ENCODE measurements at places on chromosomes 6 and 20.

DNA sequence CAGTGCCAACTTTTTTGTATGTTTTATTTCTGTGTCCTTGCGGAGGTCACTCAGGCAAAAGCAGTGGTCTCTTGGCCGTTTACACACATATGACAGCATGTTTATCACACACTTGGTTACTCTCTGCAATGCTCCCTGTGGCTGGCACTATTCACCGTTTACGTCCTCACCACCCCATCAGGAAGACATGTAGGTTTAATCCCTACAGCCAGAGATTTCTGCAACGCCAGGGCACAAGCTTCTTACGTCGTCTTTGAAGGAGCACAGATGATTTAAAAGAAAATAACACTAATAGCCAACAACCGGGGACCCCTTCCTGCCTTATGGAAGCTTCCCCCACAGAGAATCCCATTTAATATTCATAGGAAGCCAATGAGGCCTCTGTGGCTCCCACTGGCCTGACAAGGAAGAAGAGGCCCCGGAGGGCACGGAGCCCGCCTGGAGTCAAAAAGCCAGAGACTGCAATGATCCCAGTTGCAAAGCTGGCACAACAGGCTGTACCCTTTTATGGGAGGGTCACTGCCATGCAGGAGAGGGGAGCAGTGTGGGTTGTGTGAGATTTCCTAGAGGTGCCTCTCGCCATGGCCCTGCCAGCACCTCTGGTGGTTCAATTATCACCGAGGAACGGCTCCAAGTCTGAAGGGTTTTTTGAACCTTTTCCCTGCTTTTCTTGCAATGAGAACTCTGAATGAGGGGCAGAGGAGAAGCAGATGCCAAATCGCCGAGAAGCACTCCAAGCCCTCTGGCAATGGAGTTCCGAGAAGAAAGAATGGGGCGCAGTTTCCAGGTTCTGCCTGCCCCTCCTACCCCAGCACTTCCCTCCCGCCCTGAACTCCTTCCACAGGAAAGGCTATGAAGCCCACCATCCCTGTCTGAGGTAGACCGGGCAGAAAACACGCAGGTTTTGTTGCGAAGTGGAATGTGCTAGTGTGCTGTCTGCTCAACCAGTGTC is 96.2 kb downstream of the THBS2 start:
- no peak for DNase-seq

- no peak for DNase-seq
Observed at GRCh38 chr20:61119794-61120410, 132.2 kb upstream of the CDH4 start.

- no peak for DNase-seq
Observed at GRCh38 chr6:13120483-13121482, 207.6 kb downstream of the TBC1D7 start.

GRCh38 chr6:44538131-44538806 is 150.8 kb downstream of the CDC5L start:
- no peak for DNase-seq

GRCh38 chr6:20608356-20608755 is 74.1 kb downstream of the CDKAL1 start:
- no peak for DNase-seq

- no peak for DNase-seq
Observed at GRCh38 chr6:140036196-140036595, 661.7 kb upstream of the CITED2 start.

GRCh38 chr6:142260748-142261147 is 41.1 kb upstream of the ADGRG6 start:
- no peak for DNase-seq

- no peak for DNase-seq
Observed at GRCh38 chr6:48826152-48826515, 636.9 kb downstream of the MMUT start.

DNA sequence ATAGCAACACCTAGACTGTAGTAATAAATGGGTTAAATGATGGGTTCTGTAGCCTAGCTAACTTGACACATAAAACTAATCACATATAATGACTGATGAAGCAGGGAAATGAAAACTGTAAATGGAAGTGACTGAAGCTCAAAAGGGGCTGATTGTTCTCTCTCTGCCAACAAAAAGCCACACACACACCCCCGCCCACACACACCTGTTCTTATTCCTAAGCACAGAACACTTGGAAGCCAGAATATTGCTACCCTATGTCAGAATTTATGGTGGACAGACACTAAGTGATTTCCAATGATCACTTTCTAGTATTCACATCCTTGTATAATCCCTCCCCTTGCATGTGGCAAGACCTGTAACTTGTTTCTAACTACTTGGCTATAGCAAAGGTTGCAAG is 603.5 kb downstream of the UTRN start:
- DNase-seq: no peak

DNA sequence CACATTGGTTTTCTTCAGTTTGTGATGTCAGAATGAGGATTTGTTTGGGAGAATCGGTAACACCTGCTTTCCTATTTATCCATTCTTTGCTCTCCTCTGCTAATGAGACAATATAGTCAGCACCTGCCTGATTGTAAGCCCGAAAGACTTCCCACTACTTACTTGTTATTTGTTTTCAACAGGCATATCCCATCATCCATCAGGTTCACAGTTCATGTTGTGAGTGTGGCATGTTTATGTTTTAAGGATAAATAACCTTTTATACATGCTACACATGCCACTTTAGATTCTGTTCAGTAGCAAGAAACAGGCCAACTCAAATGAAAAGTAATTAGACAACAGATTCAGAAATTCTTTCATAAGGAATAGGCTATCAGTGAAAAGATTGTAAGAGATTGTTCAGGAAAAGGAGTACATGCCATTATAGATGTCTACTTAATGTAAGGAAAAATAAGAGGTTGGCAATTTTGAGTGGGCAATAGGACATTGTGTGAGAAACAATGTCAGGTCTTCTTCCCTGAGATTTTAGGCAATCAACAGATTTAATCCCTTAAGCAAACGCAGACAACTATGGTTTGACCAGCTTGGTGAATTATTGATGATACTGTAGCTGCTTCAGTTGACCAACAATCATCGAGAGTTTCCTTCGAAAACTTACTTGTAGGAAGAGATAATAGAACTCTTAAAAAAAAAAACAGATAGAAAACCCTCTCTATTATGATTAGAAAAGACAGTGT is 7.9 kb upstream of the GPRC6A start:
- no peak for DNase-seq

DNA sequence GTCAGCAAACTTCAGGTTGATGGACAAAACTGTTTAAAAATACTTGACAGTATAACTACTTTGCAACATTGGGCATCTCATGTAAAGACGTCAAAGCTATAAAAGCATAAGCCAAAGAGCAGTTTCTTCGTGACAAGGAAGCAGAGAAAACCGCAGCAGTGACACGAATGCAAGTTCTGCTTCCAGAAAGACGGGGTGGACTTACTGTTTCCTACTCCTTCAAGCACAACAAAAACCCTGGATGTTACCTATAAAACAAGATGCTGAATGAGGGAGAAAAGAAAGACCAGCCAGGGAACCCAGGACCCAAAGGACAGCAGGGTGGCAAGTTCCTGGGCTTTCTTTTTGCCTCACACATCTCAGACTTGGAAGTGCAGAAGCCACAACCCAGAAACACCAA is 98.0 kb downstream of the DLL1 start:
- no peak for DNase-seq

- DNase-seq: no peak
Observed at GRCh38 chr6:44697327-44697726, 309.8 kb downstream of the CDC5L start.

- DNase-seq: no peak
Observed at GRCh38 chr6:127102299-127102698, 16.2 kb upstream of the RSPO3 start.

GRCh38 chr6:20716865-20717264 is 182.6 kb downstream of the CDKAL1 start:
- no peak for DNase-seq

- no peak for DNase-seq
Observed at GRCh38 chr6:154341336-154341735, 15.3 kb downstream of the IPCEF1 start.

GRCh38 chr20:61991476-61991875 is 74.2 kb downstream of the TAF4 start:
- no peak for DNase-seq

- no peak for DNase-seq
Observed at GRCh38 chr20:64196309-64196708, 32.1 kb downstream of the MYT1 start.

GRCh38 chr6:170448751-170449630 is 104.1 kb downstream of the PSMB1 start:
- DNase-seq: no peak

DNA sequence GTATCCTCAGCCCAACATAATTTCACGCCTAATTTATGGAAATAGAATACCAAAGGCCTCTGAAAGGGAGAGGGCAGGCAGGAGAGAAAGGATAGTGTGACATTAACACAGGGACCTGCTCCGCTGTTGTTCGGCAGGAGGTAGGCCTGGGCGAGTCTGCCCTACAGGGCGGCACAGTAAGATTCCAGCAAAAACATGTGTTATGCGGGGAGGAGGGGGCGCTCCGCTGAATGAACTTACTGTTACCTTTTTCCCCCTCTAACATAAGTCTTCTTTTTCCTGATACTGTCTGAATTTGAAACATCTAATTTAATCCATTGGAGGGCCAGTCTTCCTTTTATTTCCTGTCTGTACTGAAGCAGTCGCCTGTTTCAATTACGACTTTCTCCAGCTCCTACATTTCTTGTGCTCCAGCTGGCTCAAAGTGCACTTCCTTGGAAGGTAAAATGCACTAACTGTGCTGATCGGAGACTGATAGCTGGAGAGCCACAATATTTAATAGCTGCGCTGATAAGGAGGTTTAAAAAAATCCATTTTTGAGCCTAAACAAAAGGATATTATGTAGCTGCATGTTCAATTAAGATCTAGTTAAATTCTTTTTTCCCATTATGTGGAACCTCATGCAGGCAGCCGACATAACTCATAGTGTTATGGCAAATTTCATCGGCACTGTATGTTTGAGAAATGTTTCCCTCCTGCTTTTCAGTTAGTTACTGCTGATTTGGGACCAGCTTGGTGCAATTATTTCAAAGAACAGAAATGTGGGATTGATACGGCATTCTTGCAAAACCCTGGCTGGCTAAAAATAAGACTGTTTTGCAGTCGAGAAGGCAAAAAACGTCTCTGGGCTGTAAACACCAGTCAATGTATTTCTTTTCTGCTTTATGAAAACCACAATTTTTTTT is 193.0 kb downstream of the FOXC1 start:
- DNase-seq: no peak

DNA sequence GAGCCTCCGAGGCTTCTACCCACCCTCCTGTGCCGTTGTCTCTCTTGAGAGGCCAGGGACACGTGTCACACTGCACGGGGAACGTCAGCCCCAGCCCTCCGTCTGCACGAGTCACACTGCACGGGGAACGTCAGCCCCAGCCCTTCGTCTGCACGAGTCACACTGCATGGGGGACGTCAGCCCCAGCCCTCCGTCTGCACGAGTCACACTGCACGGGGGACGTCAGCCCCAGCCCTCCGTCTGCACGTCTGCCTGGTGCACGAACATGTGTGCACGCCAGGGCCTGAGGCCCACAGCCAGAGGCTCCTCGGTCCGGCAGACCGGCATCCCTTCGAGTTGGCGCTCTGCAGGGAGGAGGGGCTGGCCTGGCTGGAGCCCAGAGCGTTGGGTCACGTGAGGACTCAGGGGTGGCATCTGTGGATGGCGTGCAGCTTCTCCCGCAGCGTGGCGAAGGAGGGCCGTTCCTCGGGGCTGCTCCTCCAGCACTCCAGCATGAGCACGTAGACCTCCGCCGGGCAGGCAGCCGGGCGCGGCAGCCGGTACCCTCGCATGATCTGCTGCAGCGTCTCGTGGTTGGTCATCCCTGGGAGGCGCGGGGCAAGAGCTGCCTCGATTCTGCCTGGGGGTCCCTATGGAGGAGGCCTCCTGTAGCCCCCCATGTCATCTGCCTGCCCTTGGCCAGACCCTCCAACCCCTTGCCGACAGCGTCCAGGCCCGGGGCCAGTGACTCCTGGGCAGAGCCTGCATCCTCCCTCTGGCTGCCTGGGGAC is 3.4 kb upstream of the PTK6 start:
- DNase-seq: no peak

DNA sequence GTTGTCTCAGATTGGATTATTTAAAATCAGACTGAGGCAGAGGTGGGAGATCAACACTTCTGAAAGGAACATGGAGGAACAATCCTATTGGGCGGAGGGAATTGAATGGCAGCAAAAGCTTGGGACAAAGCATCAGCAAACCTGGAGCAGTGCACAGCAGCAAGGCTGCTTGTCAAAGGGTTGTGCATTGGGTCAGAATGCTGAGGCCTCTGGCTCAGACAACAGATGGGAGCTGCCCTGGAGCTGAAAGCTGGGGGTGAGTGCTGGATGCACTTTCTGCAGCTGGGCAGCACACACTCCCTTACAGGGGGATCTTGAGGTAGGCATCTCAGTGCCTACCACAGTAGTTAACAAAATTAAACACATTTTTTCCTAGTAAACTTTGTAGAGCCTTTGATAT is 634.4 kb upstream of the MMS22L start:
- no peak for DNase-seq

DNA sequence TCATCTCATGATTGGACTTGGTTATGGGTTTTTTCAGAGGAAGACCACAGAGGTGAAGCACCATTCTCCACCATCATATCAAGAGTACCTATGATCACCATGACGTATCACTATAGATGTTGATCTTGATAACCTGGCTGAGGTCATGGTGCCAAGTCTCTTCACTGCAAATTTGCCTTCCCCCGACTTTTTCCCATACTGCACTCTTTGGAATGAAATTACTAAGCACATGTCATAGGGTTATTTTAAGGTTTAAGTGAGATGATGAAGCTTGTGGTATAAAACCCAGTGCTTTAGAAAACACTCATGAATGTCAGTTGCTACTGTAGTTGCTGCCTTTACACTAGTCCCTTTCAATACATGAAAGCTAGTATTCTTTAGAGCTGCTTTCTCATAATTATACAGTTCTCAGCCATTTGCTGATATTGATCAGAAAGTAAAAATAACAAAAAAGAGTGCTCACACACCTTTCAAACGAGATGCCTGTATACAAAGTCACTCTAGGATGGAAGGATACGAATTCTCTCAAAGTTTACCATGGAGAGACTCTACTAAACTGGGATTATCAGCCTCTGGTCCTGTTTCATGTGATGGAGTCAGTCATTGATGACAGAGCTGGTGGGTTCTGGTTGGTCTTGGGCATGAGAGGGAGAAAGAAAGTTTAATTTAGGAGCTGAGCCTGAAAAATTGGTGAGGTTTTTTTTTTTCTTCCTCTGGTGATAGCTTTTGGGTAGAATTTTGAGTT is 228.1 kb downstream of the PRL start:
- DNase-seq: no peak

DNA sequence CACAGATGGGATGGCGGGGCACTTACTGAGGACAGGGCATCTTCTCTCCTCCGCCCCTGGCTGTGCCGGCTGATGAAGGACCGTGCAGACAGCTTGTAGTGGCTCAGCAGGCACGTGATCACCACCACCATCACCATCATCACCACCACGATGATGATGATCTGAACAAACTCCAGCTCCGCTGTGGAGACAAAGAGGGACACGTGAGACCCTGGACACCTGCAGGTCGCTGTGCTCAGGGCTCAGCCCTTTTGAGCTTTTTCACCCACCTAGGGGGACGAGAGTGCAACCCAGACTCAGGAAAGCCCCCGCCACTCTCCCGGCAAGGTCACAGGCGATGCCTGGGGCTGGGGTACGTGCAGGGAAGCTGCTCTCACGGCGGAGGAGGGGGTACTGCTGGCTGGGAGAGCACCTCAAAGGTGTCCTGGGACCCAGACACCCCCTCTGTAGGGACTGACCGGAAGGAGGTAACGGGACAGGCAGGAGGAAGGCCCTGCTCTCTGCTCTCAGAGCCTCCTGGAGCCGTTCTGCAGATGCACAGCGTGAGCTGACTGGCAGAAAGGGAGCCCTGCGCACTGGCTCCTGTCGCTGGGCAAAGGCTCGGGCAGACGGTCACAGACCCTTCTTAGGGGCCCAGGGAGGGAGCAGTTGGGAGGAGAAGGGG is 39.4 kb upstream of the ZBP1 start:
- DNase-seq: no peak

- no peak for DNase-seq
Observed at GRCh38 chr6:13397359-13398068, 69.2 kb upstream of the TBC1D7 start.
